ENCODE measurements at places on chromosomes 7 and 10.

DNA sequence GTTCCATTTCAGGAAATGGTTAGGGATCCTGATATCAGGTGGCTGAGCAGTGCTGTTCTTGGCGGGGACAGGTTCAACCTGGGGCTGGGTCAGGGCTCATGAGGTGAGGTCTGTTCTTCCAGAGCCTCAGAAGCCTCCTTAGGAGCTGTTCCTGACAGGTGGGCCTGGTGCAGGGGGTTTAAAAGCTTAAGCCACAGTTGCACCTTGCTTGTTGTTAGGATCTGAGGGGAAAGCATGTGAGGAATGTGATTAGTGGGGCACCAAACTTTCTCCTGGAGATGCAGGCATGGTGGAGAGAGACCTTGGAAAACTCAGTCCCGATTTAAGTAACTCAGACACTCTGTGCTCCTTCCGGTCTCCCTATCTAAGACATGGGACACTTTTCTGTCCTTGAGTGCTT is 18.7 kb upstream of the CRHR2 start:
- no peak for DNase-seq

GRCh38 chr10:125472010-125472607 is 210.9 kb downstream of the TEX36 start:
- DNase-seq = no peak

- no peak for DNase-seq
Measured at GRCh38 chr10:102235598-102235920, 5.8 kb downstream of the PITX3 start.

- no peak for DNase-seq
Measured at GRCh38 chr7:30915751-30916150, 4.1 kb downstream of the AQP1 start.

DNA sequence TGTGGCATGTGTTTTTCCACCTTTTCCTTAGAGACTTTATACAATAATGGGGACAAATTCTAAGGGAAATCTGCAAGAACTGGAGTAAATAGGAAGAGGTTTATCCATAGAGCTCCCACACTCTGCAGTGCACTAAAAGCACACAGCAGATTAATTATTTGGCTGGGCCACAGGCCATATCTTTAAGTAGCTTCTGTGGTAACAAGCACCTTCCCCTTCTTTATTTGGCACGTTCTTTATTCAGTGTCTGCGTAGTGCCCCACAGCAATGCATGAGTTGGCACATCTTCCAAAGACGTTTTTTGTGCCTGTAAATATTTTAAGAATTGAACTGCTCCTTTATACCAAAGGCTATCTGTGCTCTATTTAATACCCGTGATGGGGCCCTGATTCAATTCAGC is 104.9 kb upstream of the MBL2 start:
- DNase-seq = no peak

DNA sequence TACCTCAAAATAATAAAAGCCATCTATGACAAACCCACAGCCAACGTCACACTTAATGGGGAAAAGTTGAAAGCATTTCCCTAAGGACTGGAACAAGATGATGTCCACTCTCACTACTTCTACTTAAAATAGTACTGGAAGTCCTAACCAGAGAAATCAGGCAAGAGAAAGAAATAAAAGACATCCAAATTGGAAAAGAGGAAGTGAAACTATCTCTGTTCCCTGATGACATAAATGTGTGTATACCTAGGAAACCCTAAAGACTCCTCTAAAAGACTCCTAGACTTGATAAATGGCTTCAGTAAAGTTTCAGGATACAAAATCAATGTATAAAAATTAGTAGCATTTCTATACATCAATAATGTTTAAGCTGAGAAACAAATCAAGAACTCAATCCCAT is 314.1 kb downstream of the WDR37 start:
- DNase-seq = no peak

GRCh38 chr10:23060918-23061317 is 34.5 kb upstream of the MSRB2 start:
- DNase-seq = no peak

DNA sequence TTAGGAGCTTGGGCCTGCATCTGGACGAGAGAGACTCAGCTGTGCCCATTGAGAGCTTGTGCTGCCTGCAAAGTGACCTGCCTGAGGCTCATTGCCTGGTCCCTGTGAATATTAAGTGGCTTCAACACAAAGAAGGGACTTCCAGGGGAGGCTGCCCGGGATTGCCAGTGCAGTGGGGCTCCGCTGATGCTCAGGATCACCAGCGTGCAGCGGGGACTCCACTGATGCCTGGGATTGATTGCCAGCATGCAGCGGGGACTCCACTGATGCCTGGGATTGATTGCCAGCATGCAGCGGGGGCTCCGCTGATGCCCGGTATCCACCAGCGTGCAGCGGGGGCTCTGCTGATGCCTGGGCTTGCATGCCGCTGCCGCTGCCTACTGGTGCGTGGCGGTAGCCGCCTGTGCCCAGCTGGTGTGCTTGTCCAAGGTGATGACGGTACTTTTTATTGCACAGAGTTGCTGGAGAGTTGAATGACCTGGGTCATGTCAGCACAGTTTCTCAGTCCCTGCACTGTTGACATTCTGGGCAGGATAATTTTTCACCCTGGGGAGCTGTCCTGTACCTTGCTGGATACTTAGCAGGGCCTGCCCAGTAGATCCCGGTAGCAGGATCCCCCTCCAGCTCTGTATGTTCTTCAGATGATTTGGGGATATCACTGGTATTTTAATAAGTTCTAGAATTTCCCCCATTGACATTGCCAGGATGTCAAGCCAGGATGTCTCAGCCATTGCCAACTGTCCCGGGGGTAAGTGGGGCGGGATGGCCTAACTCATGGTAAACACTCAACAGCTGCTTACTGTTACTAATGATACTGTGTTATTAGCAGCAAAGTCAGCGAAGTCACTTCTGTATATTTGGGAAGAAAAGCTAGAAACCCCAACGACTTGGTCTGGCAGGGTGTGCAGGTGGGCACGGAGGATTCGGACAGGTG is 13.0 kb downstream of the DOCK1 start:
- no peak for DNase-seq
